ENCODE measurements at places on chromosomes 13 and 19.
A peak's percentile ranks its signal among the peaks of the same experiment; 100 is the strongest.

DNA sequence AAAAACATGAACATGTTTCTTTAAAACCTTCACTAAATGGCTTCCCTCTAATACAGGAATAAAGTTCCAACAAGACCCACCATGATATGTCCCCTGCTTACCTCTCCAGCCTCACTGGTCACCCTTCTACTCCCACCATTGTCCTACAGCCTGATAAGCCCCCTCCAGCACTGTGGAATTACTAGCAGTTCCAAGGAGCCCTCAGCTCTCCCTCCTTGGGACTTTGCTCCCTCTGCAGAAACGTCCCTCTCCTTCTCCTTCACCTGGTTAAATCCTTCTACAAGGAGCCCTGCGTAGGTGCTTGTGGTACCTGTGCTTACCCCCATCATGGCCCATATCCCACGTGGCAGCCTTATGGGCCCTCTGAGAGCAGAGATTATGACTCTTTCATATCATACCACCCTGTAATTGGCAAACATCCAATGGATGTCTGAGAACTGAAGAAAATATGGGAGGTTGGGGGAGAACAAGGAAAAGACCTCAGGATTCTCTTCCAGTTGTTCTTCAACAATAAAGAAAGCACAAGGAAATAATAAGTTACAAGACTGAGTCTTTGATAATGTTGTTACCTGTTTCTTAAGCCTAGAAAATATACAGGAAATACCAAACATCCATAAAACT lies 26.1 kb upstream of the DOCK9 start:
- no peaks in the 10 kb centered on the region for H3K27me3 ChIP-seq
- H3K27ac ChIP-seq: no peak overlapping the region
- no peak overlapping the region for H3K4me3 ChIP-seq
- H3K36me3 ChIP-seq: no peaks in the 10 kb centered on the region
- DNase-seq: no peak

DNA sequence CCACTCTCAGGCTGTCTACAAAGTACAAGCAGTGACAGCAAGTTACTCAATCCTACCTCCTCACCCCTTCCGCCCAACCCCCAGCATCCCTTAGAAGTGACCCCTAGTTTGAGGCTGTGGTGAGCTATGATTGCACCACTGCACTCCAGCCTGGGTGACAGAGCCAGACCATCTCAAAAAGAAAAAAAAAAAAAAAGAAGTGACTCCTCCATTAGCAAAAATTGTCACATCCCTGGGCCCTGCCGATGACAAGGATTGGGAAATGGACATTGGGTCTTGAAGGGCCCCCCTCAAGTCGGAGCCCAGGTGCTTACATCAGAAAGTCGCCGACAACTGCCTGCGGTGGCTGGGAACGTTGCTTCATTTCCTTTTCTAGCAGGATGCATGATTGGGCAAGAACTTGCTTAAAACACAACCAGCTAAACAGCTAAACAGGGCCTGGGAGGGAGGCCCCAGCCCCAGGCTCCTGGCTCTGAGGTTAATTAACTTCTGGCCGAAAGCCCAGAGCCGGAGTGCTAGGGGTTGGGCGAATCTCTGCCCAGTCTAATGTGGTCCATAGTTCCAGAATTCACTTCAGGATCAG lies 15.3 kb downstream of the RAB3D start:
- peak overlapping the region; percentile 71 for H3K27ac ChIP-seq
- H3K4me1 ChIP-seq: peaks cover 8% of the 10 kb centered on the region
- no peaks in the 10 kb centered on the region for H3K27me3 ChIP-seq

DNA sequence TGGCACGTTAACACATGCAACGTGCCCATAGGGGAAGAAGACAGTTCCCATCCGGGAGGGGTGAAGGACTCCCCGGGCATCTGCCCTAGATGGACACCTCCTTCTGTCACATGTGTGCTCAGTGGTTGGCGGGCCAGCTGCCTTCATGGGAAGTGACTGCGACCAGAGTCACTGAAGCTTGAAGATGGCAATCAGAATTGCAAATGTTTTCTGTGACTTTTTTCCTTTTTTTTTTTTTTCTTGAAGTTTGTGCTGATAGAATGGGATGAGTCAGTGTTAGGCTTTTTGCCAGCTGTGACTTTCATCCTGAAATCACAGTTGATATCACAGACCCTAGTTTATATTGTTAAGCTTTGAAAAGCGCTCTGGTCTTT lies 109.2 kb upstream of the MCF2L start:
- no peak overlapping the region for H3K27ac ChIP-seq
- peak; percentile 75 for DNase-seq
- H3K27me3 ChIP-seq: no peaks in the 10 kb centered on the region
- no peaks in the 10 kb centered on the region for H3K4me1 ChIP-seq
- no peak overlapping the region for H3K4me3 ChIP-seq

DNA sequence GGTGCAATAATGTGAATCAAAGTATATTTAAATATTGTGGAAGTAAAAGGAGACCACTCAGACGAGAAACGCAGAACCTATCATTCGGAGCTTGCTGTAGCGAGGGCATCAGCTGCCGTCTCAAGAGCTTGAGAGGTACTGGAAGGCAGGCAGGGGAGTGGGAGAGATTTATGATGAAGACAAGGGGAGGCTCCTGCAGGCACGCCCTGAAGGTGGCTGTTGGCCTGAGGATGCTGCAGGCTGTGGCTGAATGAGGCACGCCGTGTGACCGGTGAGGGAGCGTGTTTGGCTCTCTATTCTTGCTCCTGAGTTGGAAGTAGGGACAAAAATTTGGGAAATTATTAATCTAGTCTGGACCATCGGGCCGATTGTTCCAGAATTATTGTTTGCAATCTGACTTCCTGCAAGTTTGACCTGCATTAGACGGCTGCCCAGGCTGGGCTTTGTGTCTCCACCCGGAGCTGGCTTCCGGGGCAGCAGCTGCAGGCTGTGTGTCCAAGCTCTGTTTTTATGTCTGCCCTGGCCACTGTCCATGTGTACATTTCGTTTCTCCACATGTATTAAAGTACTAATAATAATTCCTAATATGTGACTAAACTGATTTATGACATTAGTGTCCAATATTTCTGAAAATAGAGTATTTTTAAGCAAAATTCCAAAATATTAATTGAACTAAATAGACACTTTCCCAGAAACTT lies 91.1 kb upstream of the ANKRD10 start:
- DNase-seq: peak; percentile 64
- H3K36me3 ChIP-seq: no peaks in the 10 kb centered on the region
- no peaks in the 10 kb centered on the region for H3K27me3 ChIP-seq

- peaks cover 3% of the 10 kb centered on the region for H3K4me1 ChIP-seq
- no peak overlapping the region for H3K4me3 ChIP-seq
- H3K36me3 ChIP-seq: no peaks in the 10 kb centered on the region
- H3K27ac ChIP-seq: no peak overlapping the region
Observed at GRCh38 chr19:42455621-42456081, 12.9 kb upstream of the CXCL17 start.

- H3K27me3 ChIP-seq: no peaks in the 10 kb centered on the region
- peaks cover 11% of the 10 kb centered on the region for H3K4me1 ChIP-seq
- peak; percentile 72 for DNase-seq
- H3K27ac ChIP-seq: peak overlapping the region; percentile 90
Observed at GRCh38 chr19:7292950-7293761, 1.1 kb downstream of the INSR start.

DNA sequence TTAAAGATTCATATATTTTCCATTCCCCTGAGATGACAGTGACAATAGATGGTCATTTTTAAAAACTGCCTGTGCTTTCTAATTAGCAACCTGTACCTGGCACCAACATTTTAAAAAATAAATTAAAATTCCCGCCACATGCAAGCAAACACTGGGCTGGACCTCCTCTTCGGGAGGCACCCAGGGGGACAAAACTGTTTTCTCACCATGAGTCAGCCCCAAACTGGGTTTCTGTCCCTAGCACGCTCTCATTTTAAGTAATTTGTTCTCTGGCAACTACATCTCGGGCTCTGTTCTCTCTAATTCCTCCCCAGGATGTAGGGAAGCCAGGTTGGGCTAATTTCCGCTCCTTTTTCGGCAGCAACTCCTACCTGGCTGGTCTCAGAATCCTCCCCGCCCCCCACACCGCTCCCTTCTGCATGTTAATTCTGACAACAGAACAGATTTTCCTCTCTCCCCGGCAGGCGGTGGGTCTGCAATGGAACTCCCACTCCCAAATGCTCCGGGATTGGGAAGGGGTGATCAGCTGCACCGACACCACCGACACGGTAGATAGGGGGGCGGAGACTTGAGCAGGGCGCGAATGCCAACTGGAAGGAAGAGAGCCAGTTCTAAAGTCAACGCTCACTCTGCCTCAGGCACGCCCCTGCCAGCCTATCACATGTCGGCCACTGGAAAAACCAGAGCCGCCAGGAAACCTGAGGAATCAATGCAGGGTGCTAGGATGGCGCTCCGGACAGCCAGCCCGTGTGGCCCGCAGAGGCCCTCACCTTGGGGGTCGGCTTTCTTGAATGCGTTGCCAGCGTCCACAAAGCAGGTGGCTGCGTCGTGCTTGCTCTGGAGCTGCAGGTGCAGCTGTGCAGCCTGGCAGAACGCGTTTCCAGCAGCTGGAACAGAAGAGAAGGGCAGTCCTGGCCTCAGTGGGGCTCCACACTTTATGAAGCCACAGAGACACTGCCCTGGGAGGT lies 14.7 kb downstream of the NAPA start:
- H3K4me1 ChIP-seq: no peaks in the 10 kb centered on the region
- DNase-seq: no peak
- H3K27me3 ChIP-seq: no peaks in the 10 kb centered on the region
- no peak overlapping the region for H3K4me3 ChIP-seq
- no peak overlapping the region for H3K27ac ChIP-seq
- peaks cover 56% of the 10 kb centered on the region for H3K36me3 ChIP-seq

DNA sequence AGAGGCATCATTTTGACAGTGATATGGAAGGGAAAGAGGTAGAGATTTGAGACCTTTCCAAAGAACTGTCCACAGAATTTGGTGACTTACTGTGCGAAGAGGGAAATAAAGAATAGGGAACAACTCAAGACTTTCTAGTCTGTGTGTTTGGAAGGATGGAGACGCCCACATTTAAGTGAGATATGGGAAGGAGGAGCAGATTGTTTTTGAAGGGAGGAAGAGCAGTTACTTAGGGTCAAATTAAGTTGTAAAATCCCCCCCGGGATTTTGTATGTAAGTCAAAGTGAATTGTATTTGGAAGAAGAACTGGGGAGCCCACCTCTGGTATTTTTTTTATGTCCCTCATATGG lies 1.2 kb downstream of the USPL1 start:
- peak overlapping the region; percentile 95 for H3K4me3 ChIP-seq
- H3K27ac ChIP-seq: no peak overlapping the region
- DNase-seq: no peak
- H3K27me3 ChIP-seq: no peaks in the 10 kb centered on the region

GRCh38 chr13:77698201-77699058 lies 943 bp downstream of the SLAIN1 start:
- H3K36me3 ChIP-seq: no peaks in the 10 kb centered on the region
- H3K4me1 ChIP-seq: no peaks in the 10 kb centered on the region
- peaks cover 2% of the 10 kb centered on the region for H3K27me3 ChIP-seq
- no peak overlapping the region for H3K27ac ChIP-seq
- peak overlapping the region; percentile 84 for H3K4me3 ChIP-seq

DNA sequence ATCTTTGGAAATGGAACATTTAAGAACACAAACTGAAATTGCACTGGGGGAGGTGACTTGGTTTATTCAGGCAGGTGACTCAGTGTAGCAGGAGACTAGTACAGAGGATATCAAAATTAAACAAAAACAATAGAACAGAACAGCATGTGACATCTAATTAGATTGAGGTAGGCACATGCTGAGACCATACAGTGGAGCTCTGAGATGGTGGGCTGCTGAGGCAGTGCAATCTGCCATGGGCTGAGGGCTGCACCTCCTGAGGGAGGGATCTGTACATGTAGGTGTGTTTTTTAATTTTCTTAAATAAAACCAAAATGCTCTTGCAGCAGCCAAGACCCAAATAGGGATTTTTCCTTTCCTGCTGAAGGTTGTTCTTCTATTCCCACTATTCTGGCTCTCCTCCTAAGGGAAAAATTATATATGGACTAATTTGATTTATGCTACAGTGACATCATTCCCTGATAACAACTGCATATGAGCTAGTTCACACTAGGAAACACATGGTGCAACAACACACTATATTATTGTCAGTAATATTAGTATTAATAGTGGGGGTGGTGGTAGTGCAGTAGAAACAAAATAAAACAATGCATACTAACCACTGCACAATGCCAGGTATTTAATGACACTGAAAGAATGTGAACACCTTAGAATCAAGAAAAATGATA lies 48.0 kb downstream of the LNX2 start:
- no peak overlapping the region for H3K27ac ChIP-seq
- DNase-seq: no peak
- no peaks in the 10 kb centered on the region for H3K27me3 ChIP-seq

DNA sequence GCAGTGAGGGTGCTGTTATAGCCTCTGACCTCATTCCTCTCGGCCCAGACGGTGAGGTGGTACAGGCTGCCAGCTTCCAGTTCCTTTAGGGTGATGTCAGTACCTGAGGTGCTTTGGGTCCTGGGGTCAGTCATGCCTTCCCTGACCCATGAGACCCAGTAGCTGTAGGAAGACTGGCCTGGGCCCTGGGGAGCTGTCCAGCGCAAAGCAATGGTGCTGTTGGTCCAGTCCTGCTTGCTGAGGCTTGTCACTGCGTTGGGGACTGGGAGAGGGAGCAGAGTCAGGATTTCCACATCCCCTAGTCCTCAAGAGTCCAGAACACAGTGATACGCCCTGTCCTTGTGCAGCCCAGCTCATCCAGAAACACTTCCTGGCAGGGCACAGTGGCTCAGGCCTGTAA lies 10.7 kb downstream of the PTPRH start:
- no peaks in the 10 kb centered on the region for H3K27me3 ChIP-seq
- H3K36me3 ChIP-seq: no peaks in the 10 kb centered on the region
- H3K4me3 ChIP-seq: no peak overlapping the region
- no peaks in the 10 kb centered on the region for H3K4me1 ChIP-seq

DNA sequence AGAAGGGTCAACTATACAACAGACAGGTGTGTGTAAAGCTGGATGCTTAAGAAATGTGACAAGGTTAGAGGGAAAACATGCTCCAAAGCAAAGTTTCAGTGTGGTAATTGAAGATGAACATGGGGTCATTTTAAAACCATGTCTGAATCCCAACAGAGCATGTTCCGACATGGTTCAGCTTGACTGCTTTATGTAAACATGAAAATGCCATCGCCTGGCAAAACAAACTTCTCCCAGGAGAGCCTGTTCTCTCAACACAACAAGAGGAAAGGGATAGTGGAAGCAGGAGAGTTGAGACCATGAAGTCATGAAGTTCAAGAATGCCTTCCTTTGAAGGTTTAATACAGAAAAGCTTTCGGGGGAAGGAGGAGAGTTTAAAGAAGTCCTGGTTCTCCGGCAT lies 85.8 kb downstream of the EPSTI1 start:
- no peaks in the 10 kb centered on the region for H3K36me3 ChIP-seq
- no peaks in the 10 kb centered on the region for H3K27me3 ChIP-seq
- H3K27ac ChIP-seq: no peak overlapping the region

DNA sequence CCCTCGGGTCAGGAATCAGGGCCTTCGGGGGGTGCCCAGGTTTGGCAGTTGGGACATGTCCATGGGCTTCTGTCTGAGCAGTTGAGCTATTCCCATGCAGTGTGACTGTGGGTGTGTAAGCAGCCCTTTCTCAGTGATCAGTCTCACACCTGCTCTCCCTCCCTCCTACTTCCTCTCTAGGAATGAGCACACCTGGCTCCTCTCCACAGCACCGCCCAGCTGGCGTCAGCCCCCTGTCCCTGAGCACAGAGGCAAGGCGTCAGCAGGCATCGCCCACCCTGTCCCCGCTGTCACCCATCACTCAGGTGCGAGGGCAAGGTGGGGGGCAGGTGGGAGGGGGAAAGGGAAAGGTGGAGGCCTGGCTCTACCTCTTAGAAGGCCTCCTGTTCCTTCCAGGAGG lies 25.9 kb downstream of the COMP start:
- peaks cover 30% of the 10 kb centered on the region for H3K4me1 ChIP-seq
- H3K4me3 ChIP-seq: no peak overlapping the region
- no peaks in the 10 kb centered on the region for H3K27me3 ChIP-seq
- H3K36me3 ChIP-seq: no peaks in the 10 kb centered on the region

- H3K4me1 ChIP-seq: peaks cover 14% of the 10 kb centered on the region
- no peaks in the 10 kb centered on the region for H3K27me3 ChIP-seq
- H3K36me3 ChIP-seq: no peaks in the 10 kb centered on the region
- DNase-seq: no peak
- H3K27ac ChIP-seq: no peak overlapping the region
Observed at GRCh38 chr13:97266332-97266731, 44.2 kb downstream of the MBNL2 start.
